Ascending aorta (tissue), 2 donors: ENCODE measurements at places on chromosomes 3 and 15. TPM values are rescaled to one million over a fixed set of nuclear protein-coding genes. Genes with fewer than 3 reads are reported as not detected.

DNAH12 gene
- total RNA-seq = not detected

DNA sequence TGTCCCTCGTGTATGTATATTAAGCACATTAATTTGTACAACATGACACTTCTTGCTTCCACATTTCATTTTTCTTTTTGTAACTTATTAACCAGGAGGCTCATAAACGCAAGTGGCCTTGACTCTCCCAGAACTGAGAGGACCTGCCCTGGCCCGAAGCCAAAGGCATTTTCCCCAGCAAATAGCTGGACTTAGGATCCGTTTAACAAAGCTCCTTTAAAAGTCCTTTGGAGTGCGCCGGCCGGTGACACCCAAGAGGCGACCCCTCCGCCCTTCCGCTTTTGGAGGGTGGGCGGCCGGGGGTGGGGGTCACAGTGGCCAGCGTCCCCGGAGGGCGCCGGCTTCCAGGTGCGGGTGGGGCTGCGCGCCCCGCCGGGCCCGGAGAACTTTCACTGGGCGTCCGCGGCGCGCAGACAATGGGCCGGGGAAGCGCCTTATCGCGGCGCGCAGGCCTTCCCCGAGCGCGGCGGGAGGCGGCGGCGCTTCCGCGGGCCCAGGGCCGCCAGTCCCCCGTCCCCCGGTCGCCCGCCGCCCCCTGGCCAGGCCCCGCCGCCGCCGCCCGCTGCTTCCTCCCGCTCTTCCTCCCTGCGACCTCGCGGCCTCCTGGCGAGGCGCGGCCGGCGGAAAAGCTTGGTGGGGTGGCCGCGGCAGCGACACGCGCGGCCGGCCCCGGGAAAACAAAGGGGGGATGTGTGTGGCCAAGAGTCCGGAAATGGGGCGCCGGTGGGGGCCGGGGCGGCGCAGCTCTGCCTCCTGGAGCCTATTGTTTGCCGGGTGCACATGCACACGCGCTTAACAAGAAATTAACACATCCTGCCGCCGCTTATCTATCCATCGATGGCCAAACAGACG is 613.4 kb downstream of the MCTP2 start:
- DNase-seq = peak; percentile 77

SAMMSON gene
- total RNA-seq = 2.2 TPM

DNA sequence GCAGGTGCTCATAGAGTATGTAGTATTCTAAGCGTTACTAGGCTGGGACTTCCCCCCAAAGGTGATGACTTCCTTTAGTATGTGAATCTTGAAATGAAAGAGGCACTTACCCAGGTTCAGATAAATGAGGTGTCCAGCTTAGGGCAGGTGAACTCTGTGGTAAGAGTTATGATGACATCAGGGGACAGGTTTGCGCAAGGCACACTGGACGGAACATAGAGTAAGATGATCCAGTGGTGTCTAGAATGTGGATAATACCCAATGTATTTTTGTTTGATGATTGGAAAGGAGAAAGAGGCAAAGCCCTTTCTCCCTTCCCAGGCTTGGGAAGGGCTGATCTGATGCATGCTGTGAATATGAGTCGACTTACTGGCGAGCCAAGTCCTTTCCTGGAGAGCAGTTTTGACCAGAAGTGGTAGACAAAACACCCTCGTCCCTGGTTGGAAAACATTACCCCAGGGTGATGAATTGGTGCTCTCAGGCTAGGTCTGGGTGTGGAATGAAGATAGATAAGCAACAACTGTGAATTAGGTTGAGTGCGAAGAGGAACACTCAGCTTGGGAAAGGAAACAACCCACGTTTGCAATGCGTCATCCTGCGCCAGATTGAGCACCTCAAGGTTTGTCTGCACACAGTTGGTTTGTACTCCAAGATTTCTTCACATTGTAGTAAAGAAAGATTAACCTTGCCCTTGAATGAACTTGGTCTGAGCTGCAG is 124.2 kb downstream of the GHSR start:
- peak; percentile 75 for DNase-seq

ACAN gene
- total RNA-seq = 113 TPM
